ENCODE measurements at places on chromosomes 6 and 20.

- DNase-seq: no peak
Observed at GRCh38 chr6:13807696-13808095, 6.7 kb downstream of the MCUR1 start.

- no peak for DNase-seq
Observed at GRCh38 chr6:69866351-69866769, at the start of gene COL19A1. COL19A1 (plus strand) TSS chr6:69866556; CDS start chr6:69879568, 13,012 bp downstream.

GRCh38 chr6:79671600-79672266, 40.6 kb downstream of the SH3BGRL2 start:
- DNase-seq: peak; percentile 42

DNA sequence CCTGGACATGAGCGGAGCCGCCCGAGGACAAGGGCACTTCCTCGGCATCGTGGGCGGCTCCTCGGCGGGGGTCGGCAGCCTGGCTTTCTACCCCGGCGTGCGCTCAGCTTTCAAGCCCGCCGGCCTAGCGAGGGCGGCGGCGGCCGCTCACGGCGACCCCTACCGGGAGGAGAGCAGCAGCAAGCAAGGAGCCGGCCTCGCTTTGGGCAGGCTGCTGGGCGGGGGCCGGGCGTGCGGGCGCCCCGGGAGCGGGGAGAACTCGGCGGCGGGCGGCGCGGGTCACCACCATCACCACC, 6.7 kb downstream of the PRDM13 start:
- no peak for DNase-seq

GRCh38 chr6:155253337-155253736, 10.5 kb upstream of the CLDN20 start:
- no peak for DNase-seq

- no peak for DNase-seq
Observed at GRCh38 chr20:9476174-9476573, 38.2 kb upstream of the LAMP5 start.

DNA sequence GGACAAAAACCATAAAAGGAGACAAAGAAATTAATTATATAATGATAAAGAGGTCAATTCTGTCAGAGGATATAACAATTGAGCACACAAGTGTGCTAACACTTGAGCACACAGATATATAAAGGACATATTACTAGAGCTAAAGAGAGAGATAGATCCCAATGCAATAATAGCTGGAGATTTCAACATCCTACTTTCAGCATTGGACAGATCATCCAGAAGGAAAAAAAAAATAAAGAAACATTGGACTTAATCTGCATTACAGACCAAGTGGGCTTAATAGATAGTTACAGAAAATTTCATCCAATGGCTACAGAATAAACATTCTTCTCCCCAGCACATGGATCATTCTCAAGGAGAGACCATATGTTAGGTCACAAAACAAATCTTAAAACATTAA, 9.9 kb downstream of the VNN1 start:
- DNase-seq: no peak

- DNase-seq: no peak
Observed at GRCh38 chr6:158322724-158323560, 10.7 kb downstream of the TULP4 start.

DNA sequence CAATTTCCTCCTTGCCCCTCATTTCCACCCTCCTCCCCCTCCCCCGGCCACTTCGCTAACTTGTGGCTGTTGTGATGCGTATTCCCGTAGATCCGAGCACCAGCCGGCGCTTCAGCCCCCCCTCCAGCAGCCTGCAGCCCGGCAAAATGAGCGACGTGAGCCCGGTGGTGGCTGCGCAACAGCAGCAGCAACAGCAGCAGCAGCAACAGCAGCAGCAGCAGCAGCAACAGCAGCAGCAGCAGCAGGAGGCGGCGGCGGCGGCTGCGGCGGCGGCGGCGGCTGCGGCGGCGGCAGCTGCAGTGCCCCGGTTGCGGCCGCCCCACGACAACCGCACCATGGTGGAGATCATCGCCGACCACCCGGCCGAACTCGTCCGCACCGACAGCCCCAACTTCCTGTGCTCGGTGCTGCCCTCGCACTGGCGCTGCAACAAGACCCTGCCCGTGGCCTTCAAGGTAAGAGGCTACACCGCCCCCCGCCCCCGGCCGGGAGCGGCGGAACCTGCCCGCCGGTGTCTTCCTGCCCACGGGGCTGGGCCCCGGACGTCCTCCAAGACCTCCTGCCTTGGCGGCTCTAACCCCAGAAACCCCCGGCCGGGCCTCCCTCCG, 44.9 kb upstream of the SUPT3H start:
- DNase-seq: peak; percentile 29

GRCh38 chr6:117513778-117514365, 31.4 kb downstream of the DCBLD1 start:
- DNase-seq: no peak

DNA sequence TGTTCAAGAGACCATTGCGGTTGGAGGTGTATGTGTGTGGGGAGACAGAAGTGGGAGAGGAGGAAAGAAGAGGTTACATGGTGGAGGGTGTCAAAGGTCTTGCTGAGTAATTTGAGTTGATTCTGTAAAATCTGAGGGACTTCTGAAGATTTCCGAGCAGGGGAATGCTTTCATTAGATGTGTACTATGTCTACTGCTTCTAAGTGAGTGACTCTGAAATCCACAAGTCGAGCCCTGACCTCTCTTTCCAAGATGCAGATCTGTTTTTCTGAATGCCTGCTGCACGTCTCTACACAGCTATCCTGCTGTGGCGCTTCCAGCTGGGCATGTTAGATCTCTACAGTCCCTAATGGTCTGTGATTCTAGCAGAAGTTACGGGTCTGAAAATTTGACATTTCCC, 209.8 kb downstream of the ATXN1 start:
- no peak for DNase-seq

GRCh38 chr20:22984606-22985005, 50.5 kb upstream of the SSTR4 start:
- no peak for DNase-seq

DNA sequence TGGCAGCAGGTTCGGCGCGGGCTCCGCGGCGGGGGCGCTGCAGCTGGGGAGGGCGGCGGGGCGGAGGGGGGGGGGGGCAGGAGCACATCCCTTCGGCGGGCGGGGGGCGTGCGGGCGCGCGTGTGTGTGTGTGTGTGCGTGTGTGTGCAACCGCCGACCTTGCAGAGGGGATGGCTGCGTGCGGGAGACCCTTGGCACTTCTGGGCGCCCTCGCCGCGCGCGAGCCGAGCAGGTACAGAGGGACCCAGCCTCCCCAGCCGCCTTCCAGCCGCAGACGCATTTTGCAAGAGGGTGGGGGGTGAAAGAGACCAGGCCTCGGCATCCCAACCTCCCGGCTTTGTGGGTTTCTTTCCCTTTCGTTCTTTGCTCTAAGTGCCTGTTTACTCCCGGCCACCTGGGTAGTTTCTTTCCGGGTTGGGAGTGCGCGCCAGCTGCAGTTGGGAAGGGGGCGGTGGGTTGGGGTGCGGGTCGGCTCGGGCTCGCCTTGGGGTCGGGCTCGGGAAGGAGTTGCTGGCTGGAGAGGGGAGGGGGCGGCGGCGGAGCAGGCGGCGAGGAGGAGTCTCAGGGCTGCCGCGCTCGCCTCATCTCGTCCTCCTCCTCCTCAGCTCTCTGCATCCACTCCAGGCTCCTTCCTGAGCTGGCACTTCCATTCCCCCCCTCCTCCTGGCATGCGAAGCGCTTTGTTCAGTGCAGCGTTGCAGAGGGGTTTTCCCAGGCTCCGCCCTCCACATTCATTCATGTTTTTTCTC, 620 bp downstream of the HIVEP1 start:
- DNase-seq: peak; percentile 51

DNA sequence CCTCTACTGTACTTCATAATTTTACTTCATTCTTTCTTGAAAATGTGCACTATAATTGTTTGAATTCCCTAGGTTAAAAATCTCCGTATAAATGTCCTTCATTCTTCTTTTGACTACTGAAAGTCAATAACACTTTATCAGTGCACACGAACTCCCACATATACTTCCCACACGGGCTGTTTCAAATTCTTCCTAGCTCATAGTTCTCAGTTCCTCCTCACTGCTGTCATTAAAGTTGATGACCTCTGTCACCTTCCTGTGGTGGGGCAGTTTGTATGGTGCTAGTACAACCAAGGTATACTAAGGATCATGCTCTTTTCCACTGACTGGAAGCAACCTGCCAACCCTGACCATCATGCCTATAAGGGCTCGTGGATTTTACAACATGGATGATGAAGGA, 40.0 kb upstream of the CD2AP start:
- DNase-seq: no peak

DNA sequence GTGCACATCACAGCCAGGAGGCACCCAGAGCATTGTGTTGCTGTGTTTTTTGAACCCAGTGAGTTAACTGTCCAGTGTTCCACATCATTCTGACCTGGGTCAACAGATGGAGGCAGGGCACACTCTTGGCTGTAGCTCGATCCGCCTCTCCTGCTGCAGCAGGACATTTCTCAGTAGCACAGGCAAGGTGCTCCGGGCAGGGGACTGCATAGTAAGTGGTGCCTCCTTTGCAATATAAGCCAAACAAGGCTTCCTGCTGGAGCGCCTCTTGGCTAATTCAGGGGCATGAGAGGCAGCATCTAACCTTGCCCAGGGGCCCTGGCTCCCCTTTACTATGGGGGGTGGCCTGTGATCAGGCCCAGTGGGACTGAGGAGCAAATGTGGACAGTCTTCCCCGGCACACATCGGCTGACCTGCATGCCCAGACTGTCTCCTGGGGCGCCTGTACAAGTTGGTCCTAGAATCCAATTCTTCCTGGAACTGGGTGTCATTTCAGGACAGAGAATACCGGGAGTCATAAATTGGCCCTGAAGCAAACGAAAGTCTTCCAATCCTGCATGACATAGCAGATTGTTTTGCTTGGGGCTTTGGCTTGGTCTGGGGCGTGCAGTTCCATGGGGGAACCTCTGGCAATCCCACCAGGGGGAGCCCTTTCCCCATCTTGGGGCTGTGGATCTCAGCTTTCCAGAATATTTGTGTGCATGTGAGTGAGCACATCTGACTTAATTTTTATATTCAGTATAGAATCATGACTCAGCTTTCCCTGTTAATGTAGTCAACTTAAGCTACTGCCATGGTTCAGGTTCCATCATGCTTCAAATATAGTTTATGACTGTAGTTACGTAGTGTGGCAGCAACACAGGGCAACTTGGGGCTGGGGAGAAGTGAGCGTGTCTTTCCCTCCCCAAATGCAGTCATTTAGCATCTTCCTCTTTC, 56.0 kb upstream of the DDR1 start:
- DNase-seq: peak; percentile 94

DNA sequence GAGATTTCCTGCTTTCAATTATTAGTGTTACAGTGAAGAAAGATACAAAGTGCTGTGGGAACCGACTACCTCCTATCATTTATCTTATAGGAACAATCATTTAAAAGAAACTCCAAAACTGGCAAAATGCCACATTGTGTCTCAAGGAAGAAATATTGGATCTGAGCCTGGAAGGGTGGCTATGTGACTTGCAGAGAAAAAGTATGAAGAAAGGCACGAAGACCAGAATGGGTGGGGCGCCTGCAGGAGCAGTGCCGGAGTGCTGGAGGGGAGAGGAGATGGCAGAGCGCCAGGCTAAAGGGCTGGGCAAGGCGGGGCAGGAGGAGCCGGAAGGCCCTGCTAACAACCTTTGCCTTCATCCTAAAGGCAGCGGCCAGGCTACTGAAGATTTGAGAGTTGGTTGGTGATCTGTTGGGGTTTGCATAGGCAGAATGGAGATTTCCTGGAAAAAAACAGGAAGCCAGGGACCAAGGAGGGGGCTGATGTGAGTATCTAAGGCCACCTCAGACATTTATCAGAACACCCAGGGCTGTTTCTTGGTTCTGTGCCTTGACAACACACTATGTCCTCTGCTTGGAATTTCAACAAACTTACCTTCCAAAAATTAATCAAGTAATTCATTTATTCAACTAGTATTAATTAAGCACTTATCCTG, 125.6 kb downstream of the MAFB start:
- DNase-seq: peak; percentile 63

- no peak for DNase-seq
Observed at GRCh38 chr6:117440706-117441525, 15.2 kb upstream of the ROS1 start.

- no peak for DNase-seq
Observed at GRCh38 chr20:10857352-10858070, 183.7 kb upstream of the JAG1 start.

GRCh38 chr6:45998524-45998923, 17.1 kb downstream of the CLIC5 start:
- no peak for DNase-seq

- DNase-seq: no peak
Observed at GRCh38 chr6:161639772-161640171, 365.9 kb upstream of the AGPAT4 start.

Measured in K562 (cell line).